ENCODE measurements at places on chromosomes 1 and 21.

- DNase-seq, result no peak
Measured at GRCh38 chr1:241208910-241209379, 148.1 kb downstream of the RGS7 start.

- DNase-seq, result no peak
Measured at GRCh38 chr21:45078877-45079281, 4.5 kb downstream of the ADARB1 start.

GRCh38 chr1:162877412-162877811 is 16.4 kb upstream of the CCDC190 start:
- no peak for DNase-seq

DNA sequence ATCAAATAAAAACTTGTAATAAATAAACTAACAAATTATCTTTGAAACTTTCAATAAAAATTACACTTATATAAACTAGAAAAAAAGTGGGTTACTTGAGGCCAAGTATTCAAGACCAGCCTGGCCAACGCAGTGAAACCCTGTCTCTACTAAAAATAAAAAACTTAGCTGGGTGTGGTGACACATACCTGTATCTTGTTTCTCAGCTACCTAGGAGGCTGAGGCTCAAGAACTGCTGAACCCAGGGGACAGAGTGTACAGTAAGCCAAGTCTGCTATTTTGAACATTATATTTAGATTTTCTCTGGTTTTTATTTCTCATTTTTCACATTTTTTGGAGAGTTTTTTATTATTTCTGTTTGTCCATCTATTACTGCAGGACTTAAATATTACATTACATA is 1397.6 kb upstream of the B3GALT2 start:
- DNase-seq, result no peak

DNA sequence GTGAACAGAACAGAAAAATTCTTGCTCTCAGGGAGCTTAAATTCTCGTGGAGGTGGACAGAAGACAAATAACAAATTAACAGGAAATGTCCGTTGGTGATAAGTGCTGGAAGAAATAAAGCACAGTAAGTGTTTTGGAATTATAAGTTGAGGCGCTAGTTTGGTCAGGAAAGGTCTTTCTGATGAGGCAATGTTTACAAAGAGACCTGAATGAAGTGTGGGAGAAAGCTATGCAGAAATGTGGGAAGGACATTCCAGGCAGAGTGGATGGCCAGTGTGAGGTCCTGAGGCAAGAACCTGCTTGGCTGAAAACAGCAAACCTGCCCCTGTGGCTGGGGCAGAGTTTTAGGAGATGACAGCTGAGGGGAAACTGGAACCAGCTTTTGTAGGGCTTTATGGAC is 23.3 kb downstream of the NGF start:
- no peak for DNase-seq

DNA sequence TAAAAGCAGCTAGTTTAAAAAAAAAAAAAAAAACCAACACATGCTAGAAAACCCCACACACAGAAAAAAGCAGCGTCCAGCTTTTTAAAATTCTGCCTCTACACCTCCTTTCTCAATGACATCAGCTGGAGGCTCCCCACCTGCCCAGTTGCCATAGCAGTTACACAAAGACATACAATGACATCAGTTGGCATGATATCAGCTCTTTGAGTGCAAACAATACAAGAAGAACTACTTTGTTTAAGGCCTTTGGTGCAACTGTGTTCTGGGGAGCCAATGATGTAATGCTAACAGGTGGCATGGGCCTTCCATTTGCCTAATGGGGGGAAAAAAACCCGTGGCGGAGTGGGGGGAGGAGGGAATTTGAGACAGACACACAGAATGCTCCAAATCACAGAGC is 32.9 kb downstream of the DUSP10 start:
- DNase-seq, result peak; percentile 9

- DNase-seq, result no peak
Measured at GRCh38 chr1:56948403-56949023, 17.3 kb downstream of the C8B start.

- DNase-seq, result no peak
Measured at GRCh38 chr1:11187494-11187893, 1.7 kb upstream of the ANGPTL7 start.

DNA sequence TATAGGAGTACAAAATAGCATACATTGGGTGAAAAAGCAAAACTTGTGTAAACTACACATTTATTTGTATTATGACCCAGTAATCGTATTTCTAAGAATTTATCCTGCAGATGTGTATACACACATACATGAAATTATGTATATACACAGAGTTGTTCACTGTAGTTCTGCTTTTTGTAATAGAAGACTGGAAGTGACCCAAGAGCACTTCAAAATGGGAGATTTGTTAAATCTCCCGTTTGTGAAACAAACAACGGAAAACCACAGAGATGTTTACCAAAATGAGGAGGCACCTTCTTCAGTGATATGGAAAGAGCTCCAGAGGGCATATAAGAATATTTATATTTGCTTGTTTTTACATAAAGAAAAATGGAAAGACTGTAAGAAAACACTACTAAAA is 18.0 kb upstream of the MNDA start:
- DNase-seq, result no peak

DNA sequence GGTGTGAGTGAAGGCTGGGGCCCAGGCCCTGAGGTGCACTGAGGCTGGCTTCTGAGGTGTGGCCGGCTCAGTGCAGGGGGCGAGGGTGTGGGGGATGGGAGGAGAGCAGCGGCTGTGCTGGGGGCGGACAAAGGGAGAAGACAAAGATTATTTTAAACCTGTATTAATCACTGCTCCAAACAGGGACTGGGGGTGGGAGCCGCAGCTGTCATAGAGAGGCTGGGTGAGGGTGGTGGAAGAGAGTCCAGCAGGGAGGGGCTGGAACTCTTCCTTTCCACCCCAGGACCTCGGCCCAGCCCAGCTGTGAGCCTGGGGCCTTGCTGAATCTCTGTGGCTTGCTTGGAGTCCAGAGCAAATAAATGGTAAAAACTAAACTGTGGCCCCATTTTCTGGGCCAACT is 106.9 kb downstream of the KCND3 start:
- DNase-seq, result no peak

GRCh38 chr1:155562581-155563376 is at the start of gene ASH1L:
TSS of gene ASH1L (minus strand) at chr1:155562803. CDS start at chr1:155521519, 41,284 bp downstream.
- DNase-seq, result peak; percentile 89

GRCh38 chr1:182851825-182852224 is 12.7 kb downstream of the DHX9 start:
- DNase-seq, result no peak

DNA sequence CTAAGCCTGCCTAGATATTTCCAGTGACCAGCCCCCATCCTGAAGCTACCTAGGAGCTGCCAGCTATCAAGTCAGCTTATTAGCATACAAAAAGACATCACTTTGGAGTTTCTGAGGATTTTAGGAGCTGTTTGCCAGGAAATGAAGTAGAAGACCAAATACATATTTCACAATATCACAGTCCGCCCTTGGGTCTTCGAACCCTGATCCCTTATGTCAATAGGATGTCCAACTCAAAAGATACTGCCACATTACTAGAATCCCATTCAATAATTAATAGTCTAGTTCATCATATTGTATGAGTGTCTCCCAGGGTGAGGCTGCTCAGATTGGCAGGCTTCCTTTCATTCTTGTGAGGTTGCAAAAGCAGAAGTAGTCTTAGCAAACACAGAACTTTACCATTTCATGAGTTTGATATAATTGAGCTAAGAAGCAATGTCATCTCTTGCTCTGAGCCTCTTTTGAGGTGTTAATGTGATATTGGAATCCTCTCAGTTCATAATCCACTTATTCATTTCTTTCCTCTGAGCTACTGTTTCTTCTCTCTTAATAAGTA is 13.6 kb downstream of the IPO9 start:
- no peak for DNase-seq

DNA sequence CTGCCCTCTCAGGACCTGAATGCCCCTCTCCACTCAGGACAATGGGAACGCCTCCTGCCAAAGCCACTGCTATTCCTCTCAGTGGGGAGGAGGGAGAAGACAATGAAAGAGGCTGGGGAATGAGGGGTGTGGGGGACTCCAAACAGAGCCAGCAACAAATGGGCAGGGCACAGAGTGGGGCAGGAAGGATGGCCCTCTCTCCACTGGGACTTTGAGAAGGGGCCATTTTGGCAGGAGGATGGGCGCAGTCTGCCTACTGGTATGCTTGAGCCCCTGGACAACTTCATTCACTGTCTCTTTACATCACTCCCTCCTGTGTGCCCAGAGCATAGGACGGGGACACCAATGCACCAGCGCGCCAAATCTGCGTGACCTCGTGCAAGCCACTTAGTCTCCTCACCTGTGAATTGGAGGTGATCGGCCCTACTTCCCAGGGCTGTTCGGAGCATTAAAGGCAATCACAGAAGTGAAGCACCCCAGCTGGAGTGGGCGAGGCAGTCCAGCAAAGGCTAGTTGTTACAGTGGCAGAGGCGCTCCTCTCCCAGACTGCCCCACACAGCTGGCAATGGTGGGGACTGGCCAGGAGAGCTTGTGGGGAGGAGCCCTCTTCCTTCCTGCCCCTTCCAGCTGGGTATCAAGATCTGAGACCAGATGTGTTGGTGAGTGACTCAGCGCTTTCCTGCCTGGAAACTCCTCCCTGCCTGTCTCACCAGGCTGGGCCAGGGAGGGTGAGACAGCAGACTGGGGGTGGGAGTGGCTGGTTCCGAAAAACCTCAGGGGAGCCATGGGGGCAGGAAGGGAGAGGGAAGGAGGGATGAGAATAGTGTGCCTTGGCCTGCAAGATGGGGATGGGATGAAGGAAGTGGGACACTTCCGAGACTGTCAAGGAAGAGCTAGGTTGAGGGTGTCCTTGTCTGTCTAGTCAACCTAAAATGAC is 22.4 kb upstream of the SYNC start:
- DNase-seq, result peak; percentile 83

DNA sequence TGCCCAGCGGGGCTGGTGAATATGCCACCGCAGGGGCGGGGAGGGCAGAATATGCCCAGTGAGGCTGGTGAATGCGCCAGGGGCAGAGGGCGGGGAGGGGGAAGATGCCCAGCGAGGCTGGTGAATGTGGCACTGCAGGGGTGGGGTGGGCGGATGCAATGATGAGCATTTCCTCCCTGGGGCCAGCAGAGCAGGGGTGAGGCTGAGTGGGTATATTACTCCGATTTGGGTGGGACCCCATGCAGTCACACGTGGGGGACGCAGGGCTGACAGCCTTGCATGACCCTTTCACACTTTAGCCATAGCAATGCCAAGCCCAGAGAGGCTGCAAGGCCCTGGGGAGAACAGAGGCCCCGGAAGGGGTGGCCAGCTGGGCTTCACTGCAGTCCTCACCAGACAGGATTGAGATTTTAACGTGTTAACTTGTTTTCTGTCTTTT is 9.3 kb upstream of the SLX9 start:
- DNase-seq, result no peak

DNA sequence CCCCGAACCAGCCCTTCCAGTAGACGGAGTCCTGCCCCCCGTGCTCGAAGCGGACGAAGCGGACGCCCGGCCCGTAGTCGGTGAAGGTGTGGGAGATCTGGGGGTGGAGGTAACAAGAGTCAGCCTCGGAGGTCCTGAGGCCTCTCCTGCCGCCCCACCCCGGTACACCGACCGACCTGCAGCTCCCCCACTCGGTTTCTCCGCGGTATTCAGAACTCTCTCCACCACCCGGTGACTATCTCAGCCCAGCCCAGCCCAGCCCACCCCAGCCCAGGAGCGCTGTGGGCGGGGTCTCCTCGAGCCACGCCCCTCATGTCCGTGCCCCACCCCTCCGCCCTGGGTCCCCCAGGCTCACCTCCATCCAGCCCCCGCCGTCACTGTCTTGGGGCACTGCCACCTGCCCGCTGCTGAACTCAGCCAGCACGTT is 5.5 kb downstream of the FBXO2 start:
- no peak for DNase-seq

DNA sequence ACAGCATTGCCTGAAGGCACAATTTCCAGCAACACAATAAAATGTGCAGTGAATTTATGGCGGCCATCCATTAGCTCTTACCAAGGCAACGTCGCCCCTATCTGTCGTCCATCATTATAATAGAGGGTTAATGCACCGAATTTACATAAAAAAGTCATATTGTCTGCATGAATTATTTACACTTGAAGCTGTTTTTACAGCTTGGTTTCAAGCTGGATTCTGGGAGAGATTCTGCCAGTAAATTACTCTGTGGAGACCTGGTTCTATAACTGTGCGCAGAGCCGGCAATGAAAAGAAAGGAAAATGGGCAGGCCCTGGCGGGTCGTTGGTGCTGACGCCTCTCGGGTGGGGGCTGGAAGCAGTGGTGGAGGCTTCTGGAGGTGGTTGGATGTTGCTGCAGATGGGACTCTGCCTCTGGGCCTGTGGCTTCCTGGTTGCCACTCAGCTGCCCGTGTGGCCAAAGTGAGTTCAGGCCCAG is 48.9 kb upstream of the POU3F1 start:
- DNase-seq, result no peak

- no peak for DNase-seq
Measured at GRCh38 chr1:113898241-113898814, 6.3 kb downstream of the AP4B1 start.

- no peak for DNase-seq
Measured at GRCh38 chr1:169885207-169885606, 8.5 kb downstream of the SCYL3 start.

GRCh38 chr21:40845441-40845995 is 1.4 kb downstream of the DSCAM start:
- DNase-seq, result peak; percentile 41

GRCh38 chr1:154595621-154596020 is 12.4 kb downstream of the ADAR start:
- DNase-seq, result no peak

DNA sequence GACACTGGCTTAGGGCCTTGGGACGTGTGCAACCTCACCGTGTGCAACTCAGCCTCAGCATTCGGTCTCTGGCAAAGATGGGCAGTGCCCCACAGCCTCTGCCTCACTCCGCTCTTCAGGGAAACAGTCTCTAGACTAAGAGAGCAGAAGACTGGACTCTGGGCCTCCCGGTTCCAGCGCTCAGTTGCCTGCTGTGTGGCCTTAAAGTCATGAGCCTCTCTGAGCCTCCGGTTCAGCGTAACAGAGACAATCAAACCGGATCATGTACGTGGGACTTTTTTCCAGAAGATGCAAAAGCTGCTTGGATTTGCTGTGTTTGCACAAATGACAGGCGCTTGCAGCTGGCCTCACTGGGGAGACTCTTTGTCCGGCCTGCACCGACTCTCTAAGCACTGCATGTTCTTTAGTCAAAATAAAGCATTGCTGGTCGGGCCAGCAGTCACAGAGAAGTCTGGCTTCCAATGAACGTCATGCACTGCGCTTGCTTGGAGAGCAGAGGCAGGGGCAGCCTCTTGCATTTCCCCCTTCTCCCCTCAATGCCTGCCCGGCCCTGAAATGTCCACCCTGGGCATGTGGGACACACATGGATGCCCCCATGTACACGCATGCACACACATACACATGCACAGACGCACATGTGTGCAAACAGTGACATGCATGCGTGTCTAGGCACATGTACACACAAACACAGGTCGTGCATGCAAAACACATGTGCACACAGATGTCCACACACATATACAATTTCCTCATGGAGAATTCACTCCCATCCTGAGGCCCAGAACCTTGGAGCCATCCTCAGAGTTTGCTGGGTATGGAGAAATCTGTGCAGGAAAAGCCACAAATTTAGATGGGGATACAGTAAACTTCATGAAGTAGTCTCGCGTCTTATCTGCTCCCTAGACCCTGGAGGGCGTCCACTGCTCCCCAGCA is 152.4 kb downstream of the PRDM16 start:
- DNase-seq, result no peak

- DNase-seq, result no peak
Measured at GRCh38 chr1:103230061-103230460, 121.7 kb upstream of the COL11A1 start.

GRCh38 chr1:245276445-245276844 is 121.7 kb downstream of the KIF26B start:
- no peak for DNase-seq

- no peak for DNase-seq
Measured at GRCh38 chr1:207944571-207944970, 33.6 kb upstream of the CD34 start.

- no peak for DNase-seq
Measured at GRCh38 chr1:99397029-99397428, 132.7 kb downstream of the PLPPR4 start.

Data from SW480 (cell line).